ENCODE measurements at places on chromosomes 12 and 14. TPM values are rescaled to one million over a fixed set of nuclear protein-coding genes. Genes with fewer than 3 reads are reported as not detected.

DDX54 gene
- total RNA-seq = 110 TPM

DNA sequence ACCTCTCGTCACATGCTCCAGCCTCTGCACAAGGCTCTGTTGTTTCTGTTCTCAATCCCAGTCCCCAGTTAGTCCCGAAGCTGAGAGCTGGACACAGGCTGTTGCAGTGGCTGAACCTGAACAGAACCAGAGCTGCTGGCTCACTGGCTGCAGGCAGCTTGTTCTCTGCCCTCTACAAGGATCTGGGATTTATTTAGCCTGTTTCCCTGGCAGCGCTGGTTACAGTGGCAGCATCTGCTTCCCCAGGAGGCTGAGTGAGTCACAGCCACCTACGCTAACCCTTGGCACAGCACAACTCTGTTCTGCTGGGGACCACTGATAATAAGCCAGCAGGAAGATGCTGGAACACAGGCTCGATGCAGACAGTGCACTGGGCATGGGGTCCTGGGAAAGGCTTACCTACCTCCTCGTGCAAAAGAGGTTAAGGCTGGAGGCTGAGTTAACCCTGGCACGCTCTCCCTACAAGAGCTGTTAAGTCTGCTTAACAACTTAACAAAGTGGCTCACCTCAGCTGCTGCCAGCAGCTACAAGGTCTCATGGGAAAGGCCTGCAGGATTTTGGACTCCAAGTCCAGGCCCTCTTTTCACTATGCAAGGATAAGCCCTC, 299.6 kb downstream of the PCNX1 start:
- DNase-seq = no peak

TAS2R20 gene
- total RNA-seq = 0.76 TPM

PMCH gene
- not detected for total RNA-seq

- no peak for DNase-seq
Observed at GRCh38 chr12:48980389-48980952, 2.3 kb downstream of the WNT1 start.

- no peak for DNase-seq
Observed at GRCh38 chr14:97306133-97306759, 509.1 kb downstream of the VRK1 start.
